ENCODE measurements at places on chromosomes 11 and 22.

GRCh38 chr11:113377681-113378412 lies 9.7 kb upstream of the ANKK1 start:
- DNase-seq = no peak

DNA sequence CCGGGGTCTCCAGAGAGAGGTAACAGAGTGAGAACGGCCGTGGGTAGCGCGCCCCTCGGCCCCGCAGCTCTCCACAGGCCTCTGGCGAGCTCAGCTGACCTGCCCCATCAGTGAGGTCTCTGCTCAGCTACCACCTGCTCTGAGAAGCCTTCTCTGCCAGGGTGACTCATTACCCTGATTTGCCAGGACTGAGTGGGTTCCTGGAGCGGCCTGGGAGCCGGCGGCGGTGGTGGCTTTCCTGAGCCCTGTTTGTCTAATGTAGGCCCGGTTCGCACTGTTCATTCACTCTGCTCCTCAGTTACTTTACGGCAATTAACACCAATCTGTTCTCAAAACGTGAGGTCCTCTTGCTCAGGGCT lies 351.0 kb upstream of the B3GAT1 start:
- no peak for DNase-seq

- DNase-seq = peak; percentile 23
These were observed 146.2 kb downstream of the ATXN10 start for GRCh38 chr22:45817745-45818423.

GRCh38 chr11:11567936-11568650 lies 53.7 kb downstream of the GALNT18 start:
- no peak for DNase-seq

- no peak for DNase-seq
These were observed 19.6 kb downstream of the THAP12 start for GRCh38 chr11:76361374-76361773.

- no peak for DNase-seq
These were observed 1191.9 kb upstream of the TENM4 start for GRCh38 chr11:80632691-80633090.

- DNase-seq = no peak
These were observed 9.6 kb downstream of the ADM start for GRCh38 chr11:10314199-10315072.

GRCh38 chr11:119803139-119803538 lies 74.1 kb upstream of the NECTIN1 start:
- no peak for DNase-seq

DNA sequence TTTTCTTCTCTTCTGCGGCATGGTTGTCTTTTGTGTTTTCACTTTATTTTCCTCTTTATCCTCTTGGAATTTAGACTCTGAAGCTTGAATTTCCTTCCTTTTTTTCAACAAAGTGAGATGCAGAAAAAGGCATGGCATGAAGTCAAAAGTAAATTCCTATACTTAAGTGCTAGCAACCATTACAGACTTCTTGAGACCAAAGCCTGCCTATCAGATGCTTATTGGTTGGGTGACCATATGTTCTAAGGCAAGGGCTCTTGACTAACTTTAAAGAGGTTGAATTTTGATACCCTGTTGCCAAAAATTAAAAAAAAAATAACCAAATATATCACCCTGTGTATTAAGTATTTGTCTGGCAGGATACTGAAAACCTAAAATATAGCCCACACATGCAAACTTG lies 237.4 kb downstream of the TMEM135 start:
- DNase-seq = no peak
